ENCODE measurements at places on chromosomes 11 and 22.

DNA sequence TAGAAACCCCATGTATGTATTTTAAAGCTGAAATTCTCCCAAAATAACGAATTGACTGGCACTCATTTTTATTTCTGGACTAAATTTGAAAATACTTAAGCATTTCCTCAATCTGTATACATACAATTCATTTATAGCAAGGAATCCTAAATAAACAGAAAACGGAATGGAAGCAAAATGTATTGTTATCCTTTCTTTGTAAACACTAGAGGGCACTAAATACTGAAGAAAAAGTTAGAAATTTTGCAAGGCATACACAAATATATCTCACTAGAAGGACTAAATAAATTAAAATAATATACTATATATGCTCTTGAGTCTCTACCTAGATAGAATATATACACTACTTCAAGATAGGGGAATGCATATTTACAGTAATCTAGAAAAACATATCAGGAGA is 23.1 kb upstream of the ANO5 start:
- H3K36me3 ChIP-seq, result no peaks in the 10 kb centered on the region
- DNase-seq, result no peak
- H3K4me1 ChIP-seq, result no peaks in the 10 kb centered on the region
- H3K27me3 ChIP-seq, result peaks cover 4% of the 10 kb centered on the region
- no peak overlapping the region for H3K27ac ChIP-seq

DNA sequence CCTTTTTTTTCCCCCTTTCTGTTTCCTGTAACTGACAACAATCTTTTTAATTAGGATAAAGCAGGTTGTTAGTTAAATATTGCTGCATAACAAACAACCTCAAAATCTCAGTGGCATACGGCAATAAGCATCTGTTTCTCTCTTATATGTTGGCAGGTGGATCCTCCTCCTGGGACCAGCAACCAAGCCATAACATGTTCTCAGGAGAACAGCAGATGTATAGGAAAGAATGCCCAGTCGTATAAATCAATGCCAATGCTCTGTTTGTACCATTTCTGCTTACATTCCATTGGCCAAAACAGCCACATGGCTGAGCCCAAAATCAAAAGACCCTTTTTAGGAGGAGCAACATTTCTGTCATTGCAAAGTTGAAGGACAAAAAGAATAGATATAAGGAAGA is 445.7 kb downstream of the AASDHPPT start:
- no peaks in the 10 kb centered on the region for H3K4me1 ChIP-seq
- H3K36me3 ChIP-seq, result no peaks in the 10 kb centered on the region
- DNase-seq, result no peak
- no peak overlapping the region for H3K27ac ChIP-seq

- H3K27me3 ChIP-seq, result no peaks in the 10 kb centered on the region
- H3K4me1 ChIP-seq, result peaks cover 14% of the 10 kb centered on the region
- H3K4me3 ChIP-seq, result no peak overlapping the region
Measured at GRCh38 chr11:22920939-22921565, 60.8 kb upstream of the CCDC179 start.

- H3K4me1 ChIP-seq, result peaks cover 46% of the 10 kb centered on the region
- H3K4me3 ChIP-seq, result no peak overlapping the region
- H3K27ac ChIP-seq, result no peak overlapping the region
- no peaks in the 10 kb centered on the region for H3K27me3 ChIP-seq
- no peak for DNase-seq
Measured at GRCh38 chr11:115383431-115383830, 120.8 kb downstream of the CADM1 start.

GRCh38 chr11:60455531-60456042 is at the start of gene MS4A1:
Gene MS4A1 (plus strand): TSS chr11:60455847. CDS start chr11:60462375, 6,528 bp downstream.
- H3K27me3 ChIP-seq, result peaks cover 22% of the 10 kb centered on the region
- H3K4me1 ChIP-seq, result no peaks in the 10 kb centered on the region
- no peaks in the 10 kb centered on the region for H3K36me3 ChIP-seq
- H3K27ac ChIP-seq, result no peak within 1 kb of the TSS
- no peak for DNase-seq
- no peak within 1 kb of the TSS for H3K4me3 ChIP-seq

Data from neural crest cell (in vitro differentiated cells).